ENCODE measurements at places on chromosomes 7 and 10.

- DNase-seq = no peak
Measured at GRCh38 chr10:99431190-99431760, 851 bp upstream of the GOT1 start.

DNA sequence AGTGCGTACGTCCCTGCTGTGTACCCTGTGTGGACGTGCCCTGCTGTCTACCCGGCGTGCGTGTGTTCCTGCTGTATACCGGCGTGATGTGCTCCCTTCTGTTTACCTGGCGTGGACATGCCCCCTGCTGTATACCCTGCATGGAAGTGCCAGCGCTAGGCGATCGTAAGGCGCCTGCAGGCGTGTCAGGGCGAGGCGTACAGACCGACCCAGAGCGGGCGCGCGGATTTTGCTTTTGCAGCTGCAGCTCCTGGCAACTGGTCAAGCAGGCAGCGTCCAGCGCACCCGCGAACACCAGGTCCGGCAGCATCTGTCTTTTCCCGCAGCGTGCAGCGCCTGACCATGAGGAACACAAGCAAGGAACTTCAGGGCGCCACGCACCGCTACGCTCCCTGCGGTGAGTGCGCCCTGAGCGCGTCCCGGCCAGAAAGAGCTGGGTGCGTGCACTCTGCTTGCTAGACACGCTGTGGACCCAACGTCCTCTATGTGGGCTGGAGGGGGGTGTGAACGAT is 680 bp downstream of the C7orf57 start:
- DNase-seq = no peak

- no peak for DNase-seq
Measured at GRCh38 chr7:6558837-6559236, 7.6 kb upstream of the GRID2IP start.

DNA sequence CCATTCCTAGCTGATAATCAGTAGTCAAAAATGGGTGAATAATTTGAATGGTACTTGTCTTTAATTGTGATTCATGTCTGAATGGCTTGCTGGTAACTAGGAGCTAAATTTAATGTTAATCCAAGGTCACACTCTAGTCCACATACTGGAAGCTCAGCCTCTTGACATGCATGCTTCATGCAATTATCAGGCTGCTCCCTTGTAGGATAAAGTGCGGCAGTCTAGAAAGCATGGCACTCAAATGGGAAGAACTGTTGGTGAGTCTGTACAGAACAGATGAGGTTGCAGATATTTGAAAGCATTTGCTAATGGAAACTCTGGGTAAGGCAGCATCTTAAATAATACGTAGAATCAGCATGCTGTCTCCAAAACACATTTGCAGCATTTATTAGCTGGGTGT is 499.4 kb downstream of the AUTS2 start:
- DNase-seq = no peak

DNA sequence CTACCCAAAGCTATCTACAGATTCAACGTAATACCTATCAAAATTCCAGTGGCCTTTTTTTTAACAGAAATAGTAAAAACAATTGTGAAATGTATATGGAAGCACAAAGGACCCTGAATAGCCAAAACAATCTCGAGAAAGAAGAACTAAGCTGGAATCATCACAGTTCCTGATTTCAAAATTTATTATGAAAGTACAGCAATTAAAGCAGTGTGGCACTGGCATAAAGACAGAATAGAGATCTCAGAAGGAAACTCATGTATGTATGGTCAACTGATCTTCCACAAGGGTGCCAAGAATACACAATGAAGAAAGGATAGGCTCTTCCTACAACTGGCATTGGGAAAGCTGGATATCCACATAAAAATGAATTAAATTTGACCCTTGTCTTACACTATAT is 23.2 kb downstream of the PNLIPRP3 start:
- no peak for DNase-seq

GRCh38 chr7:20598459-20599309 is 16.8 kb upstream of the ABCB5 start:
- no peak for DNase-seq

GRCh38 chr7:101299511-101300464 is 21.8 kb downstream of the IFT22 start:
- no peak for DNase-seq

DNA sequence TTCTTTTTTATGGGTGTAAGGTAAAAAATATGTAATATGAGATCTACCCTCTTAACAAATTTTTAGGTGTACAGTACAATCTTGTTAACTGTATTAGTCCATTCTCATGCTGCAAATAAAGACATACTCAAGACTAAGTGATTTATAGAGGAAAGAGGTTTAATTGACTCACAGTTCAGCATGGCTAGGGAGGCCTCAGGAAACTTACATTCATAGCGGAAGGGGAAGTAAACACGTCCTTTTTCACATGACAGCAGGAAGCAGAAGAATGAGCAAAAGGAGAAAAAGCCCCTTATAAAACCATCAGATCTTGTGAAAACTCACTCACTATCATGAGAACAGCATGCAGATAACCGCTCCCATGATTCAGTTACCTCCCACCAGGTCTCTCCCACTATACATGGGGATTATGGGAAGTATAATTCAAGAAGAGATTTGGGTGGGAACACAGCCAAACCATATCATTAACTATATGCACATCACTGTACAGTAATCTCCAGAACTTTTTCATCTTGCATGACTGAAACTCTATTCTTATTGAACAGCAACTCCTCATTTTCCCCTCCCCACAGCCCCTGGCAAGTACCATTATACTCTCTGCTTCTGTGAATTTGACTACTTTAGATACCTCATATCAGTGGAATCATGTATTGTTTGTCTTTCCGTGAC is 127.4 kb downstream of the WNT2 start:
- DNase-seq = no peak

- DNase-seq = no peak
Measured at GRCh38 chr10:45255706-45256105, 59.7 kb downstream of the OR13A1 start.

GRCh38 chr10:6208799-6209235 is 6.1 kb downstream of the PFKFB3 start:
- DNase-seq = no peak

DNA sequence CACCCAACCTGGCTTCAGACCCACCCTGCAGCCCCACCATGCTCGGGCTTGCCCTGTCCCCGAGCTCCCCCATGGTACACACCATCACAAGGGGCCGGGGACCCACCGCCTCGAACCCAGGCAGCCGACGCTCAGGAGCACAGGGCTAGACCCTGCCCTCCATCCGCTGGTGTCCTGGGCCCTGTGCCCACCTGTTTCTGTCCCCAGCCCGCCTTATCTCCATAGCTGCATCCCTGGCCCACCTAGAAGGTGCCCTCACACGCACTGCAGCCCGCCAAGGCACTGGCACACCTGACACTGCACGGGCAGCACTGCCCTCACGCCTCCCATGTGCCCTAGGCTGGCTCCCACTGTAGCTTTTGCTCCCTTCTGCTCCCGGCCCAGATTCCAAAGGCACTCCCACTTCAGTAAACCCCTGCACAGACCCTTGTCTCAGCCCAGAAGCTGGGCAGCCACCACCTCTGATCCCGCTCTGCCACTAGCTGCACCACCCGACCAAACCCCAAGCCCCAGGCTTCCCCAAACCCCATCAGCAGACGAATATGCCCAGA is 17.1 kb downstream of the YKT6 start:
- DNase-seq = no peak

DNA sequence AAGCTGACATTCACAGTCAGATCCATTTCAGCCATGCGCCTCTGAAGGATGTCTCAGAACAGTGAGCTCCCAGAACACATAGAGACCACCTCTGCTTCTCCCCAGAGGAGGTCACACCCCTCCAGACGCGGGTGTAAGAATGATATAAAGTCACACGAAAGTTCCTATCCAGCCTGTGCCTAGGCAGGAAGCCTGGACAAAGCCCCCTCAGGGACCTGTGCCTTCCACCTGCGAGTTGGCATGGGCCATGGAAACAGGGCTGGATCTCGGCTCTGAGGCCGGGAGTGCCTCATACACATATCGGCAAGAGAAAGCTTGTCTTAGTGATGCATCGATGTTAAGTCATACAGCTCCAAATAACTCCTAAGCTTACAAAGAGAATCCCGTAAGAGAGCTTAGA is 5.0 kb downstream of the VIPR2 start:
- no peak for DNase-seq

GRCh38 chr10:69632516-69633199 is 2.6 kb downstream of the FAM241B start:
- no peak for DNase-seq

DNA sequence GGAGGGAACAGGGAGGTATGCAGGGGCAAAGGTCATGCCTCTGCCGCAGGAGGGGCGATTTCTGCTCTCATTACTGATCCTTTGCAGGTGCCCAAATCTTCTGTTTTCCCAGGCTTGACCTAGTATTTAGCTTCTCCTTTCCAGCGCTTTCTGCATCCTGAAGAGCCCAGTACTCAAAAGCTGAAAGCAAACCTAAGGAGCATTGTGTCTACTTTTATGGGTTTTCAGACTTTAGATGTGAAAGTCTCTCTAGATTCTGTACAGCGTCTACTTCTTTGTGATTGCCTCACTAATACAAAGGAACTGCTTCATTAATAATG is 560 bp downstream of the GBF1 start:
- no peak for DNase-seq

DNA sequence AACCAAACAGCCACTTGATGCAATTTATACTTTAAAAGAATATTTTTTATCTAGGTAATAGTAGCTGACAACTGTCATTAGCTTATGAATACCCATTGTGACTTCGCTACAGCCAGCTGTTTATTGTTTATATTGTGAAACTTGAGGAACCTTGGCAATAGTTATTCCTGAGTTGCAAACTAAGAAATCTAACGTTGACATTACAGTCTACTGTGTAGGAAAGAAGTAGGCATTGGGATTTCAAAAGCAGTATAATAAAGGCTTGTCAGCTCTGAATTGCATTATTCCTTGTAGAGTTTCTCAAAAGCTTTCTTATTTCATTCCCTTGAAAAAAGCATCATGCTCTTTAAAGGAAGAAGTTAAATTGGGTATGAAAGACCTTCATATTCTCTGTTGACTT is 42.7 kb upstream of the OIT3 start:
- no peak for DNase-seq

DNA sequence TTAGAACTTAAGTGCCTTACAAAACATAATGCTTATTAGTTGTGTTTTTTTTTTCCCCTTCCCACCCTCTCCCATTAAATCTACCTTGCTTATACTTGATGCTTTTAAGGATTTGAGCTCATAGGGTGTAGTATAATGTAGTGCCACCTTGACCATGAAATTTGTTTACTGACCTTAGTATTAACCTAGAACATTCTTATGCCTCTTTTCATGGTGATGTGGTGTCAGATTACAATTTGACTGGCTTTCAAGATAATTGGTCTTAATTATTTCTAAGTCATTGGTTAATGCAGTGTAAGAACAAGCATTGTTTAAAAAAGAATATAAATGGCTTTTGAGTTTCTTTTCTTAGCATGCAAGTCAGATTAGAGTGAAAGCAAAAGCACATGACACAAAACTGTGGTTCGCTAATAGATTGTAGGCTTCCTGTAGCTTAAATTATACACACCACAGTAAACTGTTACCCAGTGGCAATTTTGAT is 61.8 kb downstream of the ADD3 start:
- no peak for DNase-seq

- DNase-seq = no peak
Measured at GRCh38 chr7:129098409-129099084, 43.6 kb upstream of the TNPO3 start.

- DNase-seq = no peak
Measured at GRCh38 chr10:69554611-69555010, 18.6 kb downstream of the NEUROG3 start.

DNA sequence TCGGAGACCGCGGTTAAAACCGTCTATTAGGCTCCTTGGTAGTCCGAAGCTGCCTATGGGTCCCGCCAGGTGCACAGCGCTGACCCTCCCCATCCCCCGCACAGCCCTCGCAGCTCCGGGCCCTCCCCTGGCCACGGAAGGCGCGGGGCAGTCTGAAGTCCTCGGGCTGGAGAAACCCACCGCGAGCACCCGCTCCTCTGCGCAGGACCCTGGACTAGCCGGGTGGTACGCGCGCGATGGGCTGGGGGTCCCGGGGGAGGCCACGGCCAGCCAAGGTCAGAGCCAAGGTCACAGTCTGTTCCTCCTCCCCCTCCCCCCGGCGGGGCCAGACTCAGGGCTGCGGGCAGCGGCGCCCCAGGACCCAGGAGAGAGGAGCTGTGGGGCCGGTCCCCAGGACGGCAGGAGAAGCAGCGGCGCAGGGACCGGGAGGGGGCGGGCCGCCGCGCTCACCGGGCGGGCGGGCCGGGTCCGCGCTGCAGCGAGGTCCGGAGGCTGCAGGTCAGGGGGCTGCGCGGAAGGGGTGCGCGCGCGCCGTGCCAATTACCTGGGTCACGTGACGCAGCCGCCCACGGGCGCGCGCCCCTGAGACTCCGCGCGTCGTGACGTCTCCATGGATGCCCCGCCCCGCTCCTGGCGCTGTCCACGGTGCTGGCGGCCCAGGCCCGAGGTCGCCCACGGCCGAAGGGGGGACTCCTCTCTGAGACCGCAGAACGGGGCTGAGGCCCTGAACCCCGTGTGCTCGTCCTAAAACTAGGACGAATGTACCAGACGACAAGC is at the start of gene OGDHL:
Gene OGDHL (minus strand): TSS at position 535 of the 777 bp plus-strand sequence. CDS start 3,731 bp downstream, outside the sequence.
- DNase-seq = no peak

- DNase-seq = no peak
Measured at GRCh38 chr7:3187444-3188040, 113.5 kb upstream of the SDK1 start.

GRCh38 chr7:151669762-151670161 is 150.1 kb upstream of the RHEB start:
- no peak for DNase-seq

GRCh38 chr7:108287857-108288256 is 157.7 kb upstream of the LAMB4 start:
- no peak for DNase-seq

DNA sequence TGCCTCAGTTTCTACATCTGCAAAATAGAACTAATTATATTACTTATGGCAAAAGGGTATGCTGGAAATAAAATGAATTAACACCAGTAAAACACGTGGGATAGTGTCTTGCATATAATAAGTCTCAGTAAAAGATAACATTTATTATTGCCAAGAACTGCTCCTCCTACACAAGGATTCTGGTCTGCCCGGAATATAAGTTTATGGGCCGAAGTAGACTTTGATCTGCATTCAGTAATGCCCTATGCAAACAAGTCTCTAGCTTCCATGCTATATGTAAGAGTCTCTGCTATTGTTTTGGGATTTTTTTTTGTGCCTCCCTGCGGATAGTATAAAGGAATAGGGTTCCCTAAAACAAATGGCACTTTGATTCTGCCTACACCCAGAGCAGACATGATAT is 125.6 kb upstream of the SLC26A5 start:
- no peak for DNase-seq

All from activated CD8-positive, alpha-beta memory T cell treated with anti-CD3 and anti-CD28 coated beads for 4 hours (primary cell).